ENCODE measurements at places on chromosomes 7 and 10.

DNA sequence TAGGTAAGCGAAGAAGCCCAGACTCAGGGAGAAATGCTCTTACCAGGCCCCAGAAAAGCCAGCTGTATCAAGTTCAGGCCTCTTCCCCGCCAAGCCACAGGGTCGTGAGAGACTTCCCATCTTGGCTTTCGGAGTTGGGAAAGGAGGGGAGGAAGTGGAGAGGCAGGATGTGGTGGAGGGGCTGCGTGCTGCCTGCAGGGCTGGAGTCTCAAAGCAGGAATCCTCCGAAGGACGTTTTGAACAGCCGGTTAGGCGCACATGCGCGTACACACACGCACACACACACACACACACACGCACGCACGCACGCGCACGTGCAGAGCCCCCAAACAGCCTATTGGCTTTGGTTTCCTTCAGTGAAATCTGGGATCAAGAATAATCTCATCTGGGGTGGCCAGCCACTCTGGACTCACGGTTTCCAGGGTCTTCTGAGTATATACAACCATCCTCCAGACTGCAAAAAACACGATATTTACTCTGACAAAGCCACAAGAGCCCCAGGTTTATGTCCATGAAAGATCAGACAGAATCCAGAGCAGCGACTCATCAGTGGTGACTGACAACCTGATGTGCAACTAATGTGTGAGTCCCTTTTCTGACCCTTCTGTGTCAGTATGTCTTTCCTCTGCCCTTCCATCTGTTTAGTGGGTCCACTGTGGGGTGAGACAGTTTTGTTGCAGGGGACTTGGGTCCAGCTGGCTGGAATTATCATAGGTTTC lies 115.0 kb upstream of the ZNF438 start:
- no peak for DNase-seq

- no peak for DNase-seq
Observed at GRCh38 chr7:90433221-90433620, 30.0 kb downstream of the CLDN12 start.

GRCh38 chr10:119431034-119431772 lies 111.3 kb downstream of the RGS10 start:
- DNase-seq, result no peak

DNA sequence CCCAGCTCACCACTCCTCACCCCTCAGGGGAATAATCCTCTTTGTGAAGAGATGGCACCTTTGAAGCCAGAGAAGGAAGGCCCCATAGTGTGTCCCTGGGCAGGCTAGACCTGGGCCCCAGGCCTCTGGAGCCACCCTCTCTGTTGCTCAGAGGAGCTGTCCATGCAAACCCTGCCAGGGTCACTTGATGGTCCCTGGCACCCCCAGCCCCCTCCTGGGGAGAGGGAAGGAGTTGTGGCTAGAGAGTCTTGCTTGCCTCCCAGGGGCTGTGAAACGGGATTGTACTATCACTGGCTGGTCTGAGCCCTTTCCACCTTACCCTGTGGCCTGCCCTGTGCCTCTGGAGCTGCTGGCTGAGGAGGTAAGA lies 5.8 kb downstream of the GHRHR start:
- DNase-seq, result no peak

DNA sequence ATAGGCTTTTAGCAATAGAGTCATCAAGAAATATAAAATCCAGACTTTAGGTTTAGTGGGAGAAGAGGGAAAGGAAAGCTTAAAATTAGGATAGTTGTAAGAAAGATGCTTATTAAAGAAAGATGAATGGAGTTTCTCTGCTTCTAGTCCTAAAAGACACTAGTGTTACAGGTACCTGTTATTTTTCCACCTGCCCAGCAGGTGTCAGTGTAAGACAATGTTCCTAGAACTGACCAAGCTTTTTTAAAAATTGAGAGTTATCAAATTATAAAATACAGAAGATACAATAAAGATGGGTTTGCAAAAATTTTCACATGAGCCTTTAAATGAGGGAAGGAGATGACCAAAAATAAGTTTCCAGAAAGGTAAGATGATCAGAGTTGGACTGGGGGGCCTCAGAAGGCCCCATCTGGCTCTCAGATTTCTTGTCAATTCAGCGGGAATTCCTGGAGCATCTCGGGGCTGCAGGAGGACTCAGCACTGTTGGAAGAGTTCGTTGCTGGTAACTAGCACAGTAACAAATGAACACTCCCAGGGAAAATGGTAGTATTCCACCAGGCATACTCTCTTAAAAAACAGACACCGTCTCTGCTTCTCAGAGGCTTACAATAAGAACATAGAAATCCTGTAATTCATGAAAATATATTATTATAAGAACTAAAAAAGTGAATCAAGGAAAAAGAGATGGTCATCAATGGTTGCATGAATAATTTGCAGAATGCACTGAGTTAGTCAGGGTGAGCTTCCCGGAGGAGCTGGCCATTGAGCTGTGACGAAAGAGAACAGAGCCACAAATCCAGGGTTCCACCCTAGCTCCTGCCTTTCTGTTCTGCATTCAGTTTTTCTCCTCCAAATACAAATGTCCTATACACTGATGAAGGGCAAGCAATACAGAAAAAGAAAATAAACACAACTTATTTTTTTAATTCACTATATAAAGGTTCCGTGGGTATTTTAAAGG lies 71.8 kb upstream of the PIK3CG start:
- DNase-seq, result no peak

DNA sequence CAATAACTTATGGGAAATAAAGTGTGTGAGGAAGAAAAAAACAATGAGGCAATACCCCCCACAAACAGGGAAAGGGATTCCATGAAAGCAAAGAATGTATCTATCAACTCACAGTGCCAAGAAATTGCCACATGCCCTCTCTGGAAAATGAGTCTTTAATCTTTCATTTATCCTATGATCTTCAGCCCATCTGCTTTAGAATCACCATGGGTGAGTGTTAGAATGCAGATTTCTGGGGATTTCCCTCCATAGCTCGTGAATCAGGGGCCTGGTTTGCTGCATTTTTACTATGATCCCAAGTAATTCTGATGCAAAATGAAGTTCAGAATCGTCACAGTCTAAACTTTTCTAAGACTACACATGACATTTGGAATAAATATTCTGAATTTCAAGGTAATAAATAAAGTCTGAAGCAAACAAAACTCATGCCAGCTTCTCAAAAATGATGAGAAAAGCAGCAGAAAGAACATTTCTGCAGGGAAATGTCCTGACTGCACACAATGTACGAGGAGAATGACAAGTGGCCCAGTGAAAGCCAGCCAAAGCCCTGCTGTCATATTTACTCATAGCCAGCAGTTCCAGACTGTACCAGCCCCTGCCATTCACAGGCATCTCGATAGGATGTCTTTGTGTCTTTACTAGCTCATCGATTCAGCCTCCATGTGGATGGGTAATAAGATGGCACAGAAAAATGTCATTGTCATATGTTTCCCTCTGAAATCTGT lies 167.1 kb downstream of the ELMO1 start:
- no peak for DNase-seq

DNA sequence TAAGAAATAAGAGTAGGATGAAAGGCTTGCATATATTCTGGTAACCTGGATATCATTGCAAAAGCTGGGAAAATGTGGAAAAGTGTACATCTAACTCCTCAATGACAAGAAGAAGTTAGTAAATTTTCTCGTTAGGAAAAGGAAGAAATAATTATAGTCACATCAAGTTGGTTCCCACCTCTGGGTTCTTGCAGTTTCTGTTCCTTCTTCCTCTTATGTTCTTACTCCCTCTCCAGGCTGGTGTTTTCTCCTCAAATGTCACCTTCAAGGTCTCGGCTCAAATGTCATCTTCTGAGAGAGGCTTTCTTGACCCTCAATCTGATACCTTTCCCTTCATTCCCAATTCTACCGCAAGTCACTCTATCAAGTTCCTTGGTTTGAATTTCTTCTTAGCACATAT lies 64.4 kb downstream of the ENTPD1 start:
- DNase-seq, result no peak

DNA sequence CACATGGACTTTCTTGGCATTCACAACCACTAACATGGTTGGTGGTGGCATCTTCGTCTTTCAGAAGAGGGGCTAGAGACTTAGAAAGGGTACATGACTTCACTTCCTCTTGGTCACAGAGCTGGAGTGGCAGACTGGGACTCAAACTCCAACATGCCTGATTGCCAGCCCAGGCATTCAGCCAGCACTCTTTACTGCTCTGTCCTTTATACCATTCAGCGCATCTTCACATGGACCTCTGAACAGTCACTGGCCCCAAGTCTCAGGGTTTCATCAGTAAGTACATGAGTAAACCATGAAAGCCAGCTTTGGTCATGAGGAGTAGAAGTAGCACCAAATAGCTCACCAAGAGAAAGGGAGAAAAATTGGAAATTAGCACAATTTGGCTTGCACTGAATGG lies 148.4 kb upstream of the KLF14 start:
- DNase-seq, result no peak

DNA sequence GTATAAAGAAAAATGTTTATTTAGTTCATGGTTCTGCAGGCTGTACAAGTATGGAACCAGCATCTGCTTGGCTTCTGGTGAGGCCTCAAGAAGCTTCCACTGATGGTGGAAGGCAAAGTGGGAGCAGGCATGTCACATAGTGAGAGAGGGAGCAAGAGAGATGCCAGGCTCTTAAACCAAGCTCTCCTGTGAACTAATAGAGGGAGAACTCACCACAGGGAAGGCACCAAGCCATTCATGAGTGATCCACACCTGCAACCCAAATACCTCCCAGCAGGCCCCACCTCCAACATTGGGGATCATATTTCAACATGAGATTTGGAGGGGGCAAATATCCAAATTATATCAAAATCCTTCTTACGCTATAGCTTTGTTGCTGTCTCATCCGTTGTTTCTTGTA lies 113.1 kb downstream of the CPED1 start:
- no peak for DNase-seq

DNA sequence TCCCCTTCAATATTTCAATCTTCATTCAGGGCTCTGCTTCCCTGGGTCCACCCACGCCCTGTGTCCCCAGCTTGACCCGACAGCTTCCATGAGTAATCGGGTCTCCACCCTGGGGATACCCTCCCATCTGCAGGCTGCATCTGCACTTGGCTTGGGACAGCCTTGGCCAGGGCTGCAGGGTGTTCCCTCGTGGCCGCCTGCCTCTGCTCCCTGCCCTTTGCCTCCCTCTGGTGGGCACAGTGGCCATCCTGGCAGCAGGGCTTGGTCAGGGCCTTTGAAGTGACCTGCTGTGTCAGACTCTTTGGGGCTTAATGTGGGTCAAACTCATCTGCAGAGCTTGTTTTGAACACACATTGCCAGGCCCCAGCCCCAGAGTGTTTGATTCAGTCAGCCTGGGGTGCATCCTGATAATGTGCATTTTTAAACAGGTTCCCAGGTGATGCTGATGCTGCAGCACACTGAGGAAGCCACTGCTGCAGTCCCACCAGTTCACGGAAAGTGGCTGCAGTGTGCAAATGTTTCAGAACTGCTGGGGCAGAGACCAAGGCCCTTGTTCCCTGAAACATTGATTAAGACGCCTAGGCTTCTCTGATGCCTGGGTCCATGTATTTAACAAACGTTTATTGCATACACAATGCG lies 80.7 kb upstream of the SEC61G start:
- no peak for DNase-seq

DNA sequence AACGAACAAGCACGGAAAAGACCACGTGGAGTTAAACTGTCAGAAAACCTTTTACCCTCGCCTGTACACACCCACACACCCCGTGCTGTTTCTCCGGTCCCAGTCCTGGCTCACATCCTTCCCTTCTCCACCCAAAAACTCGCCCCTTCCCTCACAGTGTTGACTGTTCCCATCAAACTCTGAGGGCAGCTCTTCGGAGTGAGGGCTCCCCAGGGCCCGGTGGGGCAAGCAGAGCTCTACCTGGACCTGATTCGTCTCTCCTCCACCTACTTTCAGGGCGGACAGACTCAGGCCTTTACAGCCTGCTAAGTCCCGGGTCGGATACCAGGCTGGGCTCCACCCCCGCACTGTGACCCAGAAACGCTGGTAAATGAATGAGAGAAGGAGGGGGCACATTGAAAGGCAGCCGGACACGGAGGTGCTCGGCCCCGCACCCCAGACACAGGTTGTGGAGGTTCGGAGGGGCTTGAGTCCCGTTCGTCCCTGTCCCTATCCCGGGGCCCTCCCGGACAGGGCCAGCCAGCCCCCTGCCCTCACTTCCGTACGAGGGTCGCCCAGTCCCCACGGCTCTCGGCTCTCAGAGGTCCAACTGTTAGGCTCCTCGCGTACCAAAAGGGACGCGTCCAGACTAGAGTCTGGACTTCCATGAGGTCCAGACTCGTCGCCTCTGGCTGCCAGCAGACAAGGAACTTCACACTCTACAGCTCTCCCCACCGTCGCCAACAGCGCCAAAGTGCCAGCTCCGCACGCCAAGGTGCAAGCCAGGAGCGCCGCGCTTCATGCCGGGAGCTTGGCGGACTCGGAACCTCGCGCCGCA lies 31.7 kb upstream of the ASL start:
- no peak for DNase-seq

- DNase-seq, result no peak
Observed at GRCh38 chr7:10815546-10815945, 158.1 kb upstream of the PHF14 start.

GRCh38 chr10:119517235-119518141 lies 25.0 kb downstream of the RGS10 start:
- DNase-seq, result peak; percentile 30

DNA sequence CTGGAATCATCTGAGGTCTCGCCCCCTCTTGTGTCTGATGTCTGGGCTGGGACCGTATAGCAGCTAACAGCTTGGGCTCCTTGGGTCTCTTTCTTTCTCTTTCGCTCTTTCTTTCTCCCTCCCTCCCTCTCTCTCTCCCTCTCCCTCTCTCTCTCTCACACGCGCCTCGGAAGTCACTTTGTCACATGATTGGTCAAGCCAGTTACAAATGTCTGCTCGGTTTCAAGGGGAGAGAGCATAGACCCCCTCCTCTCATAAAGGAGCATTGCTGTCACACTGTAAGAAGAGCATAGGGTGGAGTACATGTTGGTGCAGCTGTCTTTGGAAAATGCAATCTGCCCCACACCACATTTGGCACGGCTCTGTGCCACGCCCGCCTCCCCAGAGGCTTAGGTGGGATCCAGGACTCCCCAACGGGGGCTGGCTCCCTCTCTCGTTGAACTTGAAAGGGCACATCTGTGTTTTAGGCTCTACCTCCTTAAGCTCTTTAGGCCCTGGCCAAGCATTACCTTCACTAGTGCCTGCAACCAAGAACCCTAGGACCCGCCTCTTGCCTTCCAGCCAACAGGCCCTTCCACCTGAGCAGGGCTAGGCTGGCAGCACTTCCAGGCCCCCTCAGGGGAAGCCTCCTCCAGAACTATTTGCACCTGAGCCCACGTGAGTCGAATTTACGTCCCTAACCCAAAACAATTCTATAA lies 61.9 kb upstream of the CACUL1 start:
- DNase-seq, result no peak

Measured in activated effector memory CD4-positive, alpha-beta T cell treated with Interleukin-2 at 50 U/mL for 16 hours (primary cell).